ENCODE measurements at places on chromosomes 11 and 22.

GRCh38 chr11:19072464-19072863 lies 11.9 kb upstream of the MRGPRX2 start:
- DNase-seq: no peak

- no peak for DNase-seq
Observed at GRCh38 chr11:59766542-59767224, 11.5 kb downstream of the STX3 start.

- no peak for DNase-seq
Observed at GRCh38 chr22:45971408-45972028, 5.4 kb downstream of the WNT7B start.

DNA sequence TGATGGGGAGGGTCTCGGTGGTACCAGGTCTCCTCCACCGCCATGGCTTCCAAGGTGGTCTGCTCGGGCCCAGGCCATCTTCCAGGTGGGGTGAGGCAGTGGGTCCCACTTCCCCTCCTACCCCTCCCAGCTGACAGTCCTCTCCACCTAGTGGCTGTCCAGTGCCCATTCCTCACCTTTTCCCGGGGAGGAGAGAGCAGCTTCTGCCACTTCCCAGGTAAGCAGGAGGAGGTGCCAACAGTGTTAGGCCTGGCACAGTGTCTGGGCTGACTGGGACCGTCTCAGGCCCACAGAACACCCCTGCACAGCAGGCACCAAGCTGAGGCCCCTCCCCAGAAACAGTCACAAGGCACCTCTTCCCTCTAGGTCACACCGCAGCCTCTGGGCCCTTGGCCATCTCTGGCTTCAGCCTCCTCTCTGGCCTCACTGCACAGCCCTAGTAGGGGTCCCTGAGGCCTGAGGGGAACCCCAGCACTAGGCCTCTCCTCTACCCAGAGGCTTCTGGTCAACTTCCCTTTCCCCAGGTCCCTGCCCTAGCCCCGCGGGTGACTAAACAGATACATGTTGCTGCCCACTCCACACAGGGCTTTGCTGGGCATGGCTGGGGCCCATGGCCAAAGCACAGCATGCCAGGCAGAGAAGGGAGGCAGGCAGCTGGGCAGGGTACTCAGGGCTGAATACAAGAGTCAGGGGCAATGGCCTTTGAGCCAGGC lies 2.3 kb upstream of the ANKRD13D start:
- DNase-seq: no peak

DNA sequence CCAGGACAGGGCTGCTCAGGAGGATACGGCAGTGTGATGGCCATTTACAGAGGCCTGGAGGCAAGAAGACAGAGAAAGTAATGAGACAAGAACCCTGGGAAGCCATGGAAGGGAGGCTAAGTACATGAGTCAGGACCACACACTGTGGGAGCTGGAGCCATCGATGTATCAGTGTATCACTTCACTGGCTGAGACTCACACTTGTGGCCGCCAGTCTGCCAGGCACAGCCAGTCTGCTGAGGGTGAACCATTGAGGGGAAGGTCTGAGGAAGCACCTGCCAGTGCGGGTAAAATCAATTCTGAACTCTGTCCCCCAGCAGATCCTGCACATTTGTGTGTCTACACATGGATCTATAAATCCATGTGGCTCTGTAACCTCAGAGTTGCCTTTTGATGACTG lies 195.6 kb downstream of the GRIK4 start:
- DNase-seq: no peak

- no peak for DNase-seq
Observed at GRCh38 chr22:47105085-47105484, 342.6 kb downstream of the TBC1D22A start.

DNA sequence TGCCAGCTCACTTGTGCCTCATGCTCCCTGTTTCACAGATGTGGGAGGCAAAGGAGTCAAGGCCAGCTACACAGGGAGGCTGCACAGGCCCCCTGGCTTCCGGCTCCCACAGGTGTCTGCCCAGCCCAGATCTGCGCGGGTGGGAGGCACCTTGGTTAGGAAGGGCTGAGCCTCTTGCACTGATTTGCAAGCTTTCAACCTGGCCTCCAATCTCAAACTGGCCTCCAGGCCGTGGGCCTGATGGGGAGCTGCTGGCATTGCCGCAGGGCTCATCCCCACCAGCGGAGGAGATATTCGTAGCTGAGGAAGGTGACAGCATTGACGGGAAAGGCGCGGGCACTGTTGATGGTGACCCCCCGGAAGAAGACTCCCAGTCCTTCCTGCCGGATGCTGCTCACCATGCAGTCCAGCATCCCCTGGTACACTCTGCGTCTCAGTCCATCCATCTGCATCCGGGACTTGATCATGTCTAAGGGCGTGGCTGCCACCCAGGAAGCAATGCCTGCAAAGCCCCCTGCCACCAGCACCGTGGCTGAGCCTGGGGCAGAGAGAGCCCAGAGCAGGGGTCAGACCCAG lies 6.2 kb downstream of the SLC25A45 start:
- DNase-seq: no peak

- no peak for DNase-seq
Observed at GRCh38 chr11:134282121-134283045, 6.2 kb downstream of the GLB1L3 start.

DNA sequence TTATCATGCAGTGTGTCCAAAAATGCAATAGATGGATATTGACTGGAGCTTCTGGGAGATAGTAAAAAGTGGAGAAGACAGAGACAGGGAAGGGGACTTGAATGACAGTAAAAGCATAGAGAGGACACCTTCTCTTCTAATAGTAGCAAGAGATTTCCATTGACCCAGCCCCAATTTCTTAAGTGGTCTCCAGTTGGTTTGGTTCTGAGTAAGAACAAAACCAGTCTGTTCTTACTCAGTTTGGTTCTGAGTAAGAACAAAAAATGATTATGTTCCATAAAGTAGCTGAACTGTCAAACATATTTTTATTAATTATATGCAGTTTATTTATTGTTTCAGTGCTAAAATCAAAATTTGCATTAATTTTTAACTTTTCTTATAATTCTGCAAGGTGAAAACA lies 316.8 kb upstream of the MPPED2 start:
- no peak for DNase-seq

GRCh38 chr11:14898906-14899305 lies 6.9 kb upstream of the CYP2R1 start:
- no peak for DNase-seq

GRCh38 chr11:95791709-95792033 lies 1.4 kb downstream of the CEP57 start:
- no peak for DNase-seq

DNA sequence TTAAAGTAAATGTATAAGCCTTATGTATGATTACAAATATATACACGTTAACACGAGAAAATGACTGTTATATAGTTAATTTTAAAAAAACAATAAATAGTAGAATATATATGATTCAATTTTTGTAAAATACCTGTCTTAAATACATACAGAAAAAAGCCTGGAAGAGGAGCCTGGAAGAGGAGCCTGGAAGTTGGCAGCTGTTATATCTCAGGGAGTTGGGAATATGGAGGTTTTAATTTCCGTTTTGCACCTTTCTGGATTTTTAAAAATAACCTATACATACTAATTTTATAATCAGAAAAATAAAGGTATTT lies 111.6 kb downstream of the WT1 start:
- no peak for DNase-seq

- DNase-seq: no peak
Observed at GRCh38 chr22:50061824-50062355, 3.8 kb upstream of the TTLL8 start.

DNA sequence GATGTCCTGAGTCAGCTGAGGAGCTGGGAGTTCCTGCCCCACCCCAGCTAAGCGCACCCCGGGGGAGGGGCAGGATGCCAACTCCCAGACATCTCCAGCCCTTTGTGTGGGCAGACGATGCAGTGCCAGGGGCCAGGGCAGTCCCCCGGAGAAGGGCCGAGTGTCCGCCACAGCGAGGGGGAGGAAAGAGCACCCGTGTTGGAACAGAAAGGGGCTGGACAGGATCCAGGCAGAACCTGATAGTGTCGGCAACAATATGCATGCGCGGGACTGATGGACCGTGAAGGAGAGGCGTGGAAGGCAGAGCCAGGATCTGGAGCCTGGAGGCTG lies 1434.7 kb downstream of the BRD1 start:
- DNase-seq: no peak

DNA sequence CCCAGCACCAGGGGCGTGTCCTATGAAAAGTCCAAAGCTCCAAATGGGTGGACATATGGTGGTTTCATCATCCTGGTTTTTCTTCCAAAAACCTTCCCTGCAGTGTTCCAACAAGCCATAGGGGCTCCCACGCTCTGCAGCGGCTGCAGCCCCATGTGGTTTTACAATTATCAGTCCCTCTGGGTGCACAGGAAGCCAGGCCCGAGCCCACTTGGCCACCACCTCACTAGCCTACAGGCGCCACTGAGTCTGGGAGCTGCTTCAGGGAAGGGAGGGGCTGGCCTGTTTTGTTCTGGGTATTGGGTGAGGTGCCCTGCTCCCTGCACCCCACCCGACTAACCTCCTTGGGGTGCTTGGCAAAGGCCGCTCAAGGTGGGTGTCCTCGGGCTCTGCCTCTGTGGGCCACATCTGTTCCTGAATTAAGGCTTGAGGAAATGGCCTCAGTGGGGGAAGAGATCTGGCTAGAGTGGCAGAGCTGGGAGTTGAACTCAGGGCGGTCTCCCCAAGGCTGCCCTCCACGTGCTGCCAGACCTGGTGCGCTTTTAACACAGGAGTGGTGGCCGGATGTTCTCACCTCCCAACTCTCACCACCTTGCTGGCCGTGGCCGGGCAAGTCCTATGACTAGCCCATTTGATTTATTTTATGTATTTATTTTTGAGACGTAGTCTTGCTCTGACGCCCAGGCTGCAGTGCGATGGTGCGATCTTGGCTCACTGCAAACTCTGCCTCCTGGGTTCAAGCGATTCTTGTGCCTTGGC lies 5.3 kb upstream of the CDC42BPG start:
- no peak for DNase-seq

GRCh38 chr11:73991471-73992006 lies 8.9 kb upstream of the UCP2 start:
- DNase-seq: no peak

DNA sequence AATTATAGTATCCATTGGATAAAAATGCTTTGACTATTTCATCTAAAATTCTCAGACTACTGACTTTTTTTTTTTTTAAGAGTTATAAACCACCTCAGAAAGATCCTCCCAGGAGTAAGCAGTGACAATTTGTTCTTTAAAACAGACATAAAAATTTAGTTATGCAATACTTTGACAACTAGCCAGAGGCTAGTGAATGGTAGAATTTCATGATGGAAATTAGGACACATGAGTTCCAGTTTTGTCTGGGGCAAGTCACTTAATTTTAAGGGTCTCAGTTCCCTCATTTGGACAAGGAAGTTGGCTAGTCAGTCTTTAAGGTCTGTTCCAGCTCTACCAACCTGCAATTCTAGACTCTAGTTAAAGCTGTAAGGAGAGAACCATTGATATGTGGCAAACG lies 2.9 kb downstream of the IL18 start:
- no peak for DNase-seq

DNA sequence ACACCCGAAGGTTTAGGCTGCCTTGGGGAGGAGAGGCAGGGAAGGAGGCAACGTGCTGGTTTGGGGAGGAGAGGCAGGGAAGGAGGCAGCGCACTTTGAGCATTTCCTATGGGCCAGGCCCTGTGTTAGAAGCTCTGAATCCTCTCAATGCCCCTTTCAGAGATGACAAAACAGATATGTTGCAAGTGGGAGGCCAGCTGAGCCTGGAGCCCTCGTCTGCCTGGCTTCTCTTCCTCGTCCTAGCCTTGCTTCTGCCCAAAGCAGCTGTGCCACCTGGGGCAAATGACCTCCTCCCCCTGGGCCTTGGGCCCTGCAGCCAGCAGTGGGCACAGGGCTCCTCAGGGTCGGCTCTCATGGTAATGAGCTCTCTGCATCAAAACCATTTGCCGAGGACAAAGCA lies 15.3 kb upstream of the LRRC32 start:
- DNase-seq: no peak

DNA sequence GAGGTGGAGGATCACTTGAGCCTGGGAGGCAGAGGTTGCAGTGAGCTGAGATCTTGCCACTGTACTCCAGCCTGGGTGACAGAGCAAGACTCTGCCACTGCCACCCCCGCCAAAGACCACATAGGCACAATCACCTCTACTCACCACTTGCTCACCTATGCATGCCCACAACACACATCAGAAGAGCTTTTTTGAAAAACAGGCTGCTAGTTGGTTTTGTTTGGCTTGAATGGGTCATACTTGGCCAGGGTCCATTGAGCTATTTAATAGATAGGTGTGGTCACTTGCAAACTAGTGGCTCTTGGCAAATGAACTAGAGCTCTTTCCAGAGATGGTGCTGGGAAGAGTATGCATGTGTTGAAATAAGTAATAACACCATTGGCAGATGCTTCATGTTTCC lies 80.1 kb downstream of the EMSY start:
- DNase-seq: no peak

DNA sequence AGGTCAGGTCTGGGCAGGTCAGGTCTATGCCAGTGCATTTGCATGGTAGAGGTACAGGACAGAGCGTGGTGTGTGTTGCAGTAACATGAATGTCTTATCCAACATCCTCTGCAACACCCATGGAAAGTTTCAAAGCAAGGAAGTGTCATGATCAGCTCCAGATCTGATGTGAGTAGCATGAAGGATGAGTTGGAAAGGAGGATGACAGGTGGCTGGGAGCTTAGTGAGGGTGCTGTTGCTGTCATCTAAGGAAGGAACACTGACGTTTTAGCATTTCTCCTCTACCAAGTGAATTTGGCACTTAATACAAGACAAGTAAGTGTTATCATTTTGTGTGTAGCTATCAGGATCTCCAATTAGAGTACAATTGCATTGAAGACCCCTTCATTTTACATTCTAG lies 65.1 kb downstream of the GRK3 start:
- no peak for DNase-seq

GRCh38 chr11:35103366-35104208 lies 35.4 kb upstream of the CD44 start:
- DNase-seq: no peak

Data from NCI-H1048 (cell line).